Peyer's patch (tissue), 4 donors: ENCODE measurements at places on chromosomes 13 and 19. TPM values are rescaled to one million over a fixed set of nuclear protein-coding genes. Genes with fewer than 3 reads are reported as not detected.
A peak's percentile ranks its signal among the peaks of the same experiment; 100 is the strongest.

The PEG3 gene
- 5.8 TPM for total RNA-seq

The RPS19 gene
- 560 TPM for total RNA-seq

GRCh38 chr19:50516964-50517703 lies 3.4 kb upstream of the ASPDH start:
- H3K27ac ChIP-seq, result no peak overlapping the region
- H3K4me3 ChIP-seq, result no peak overlapping the region
- H3K27me3 ChIP-seq, result no peaks in the 10 kb centered on the region
- H3K4me1 ChIP-seq, result no peaks in the 10 kb centered on the region
- H3K36me3 ChIP-seq, result no peaks in the 10 kb centered on the region
- no peak for DNase-seq

- H3K36me3 ChIP-seq, result no peaks in the 10 kb centered on the region
- DNase-seq, result peak; percentile 87
- H3K27me3 ChIP-seq, result no peaks in the 10 kb centered on the region
- peak overlapping the region; percentile 98 for H3K27ac ChIP-seq
Observed at GRCh38 chr19:1864480-1865171, 1.2 kb upstream of the KLF16 start.

- DNase-seq, result no peak
- no peaks in the 10 kb centered on the region for H3K4me1 ChIP-seq
- no peaks in the 10 kb centered on the region for H3K27me3 ChIP-seq
Observed at GRCh38 chr19:4415352-4415751, 12.9 kb downstream of the CHAF1A start.

DNA sequence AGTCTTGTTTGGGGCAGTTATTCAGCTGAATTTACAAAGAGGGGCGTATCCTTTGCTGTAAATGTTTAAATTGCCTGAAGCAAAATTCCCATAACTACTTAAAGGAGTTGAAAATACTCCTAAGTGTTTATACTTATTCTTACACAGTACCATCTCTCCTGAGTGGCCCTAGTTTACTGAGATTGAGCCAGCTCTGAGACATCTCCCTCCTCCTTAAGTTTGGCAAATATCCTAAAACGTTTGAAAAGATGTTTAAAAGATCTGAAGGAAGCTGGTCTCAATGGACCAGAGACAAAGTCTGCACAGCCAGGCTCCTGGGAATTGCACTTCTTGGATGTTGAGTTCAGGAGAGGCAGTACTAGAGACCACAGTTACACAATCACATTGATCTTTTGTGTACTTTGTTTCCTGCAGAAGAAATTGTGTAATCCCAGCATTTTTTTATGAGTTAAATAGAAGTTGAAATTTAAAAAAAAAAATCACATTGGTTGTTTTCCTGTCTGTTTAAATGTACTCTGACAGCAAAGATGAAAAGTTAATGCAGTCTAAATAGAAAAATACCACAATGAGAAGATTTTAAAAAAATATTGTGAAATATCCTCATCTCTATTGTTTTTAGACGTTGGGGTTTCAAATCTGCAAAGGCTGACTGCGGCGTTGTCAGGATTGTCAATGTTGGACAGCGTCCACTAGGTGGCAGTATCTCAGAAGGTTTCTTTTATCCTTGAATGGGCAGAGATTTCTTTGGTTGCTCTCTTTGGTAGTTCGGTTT lies 20.7 kb downstream of the TNFSF11 start:
- no peaks in the 10 kb centered on the region for H3K36me3 ChIP-seq
- no peak overlapping the region for H3K27ac ChIP-seq
- H3K4me1 ChIP-seq, result no peaks in the 10 kb centered on the region

DNA sequence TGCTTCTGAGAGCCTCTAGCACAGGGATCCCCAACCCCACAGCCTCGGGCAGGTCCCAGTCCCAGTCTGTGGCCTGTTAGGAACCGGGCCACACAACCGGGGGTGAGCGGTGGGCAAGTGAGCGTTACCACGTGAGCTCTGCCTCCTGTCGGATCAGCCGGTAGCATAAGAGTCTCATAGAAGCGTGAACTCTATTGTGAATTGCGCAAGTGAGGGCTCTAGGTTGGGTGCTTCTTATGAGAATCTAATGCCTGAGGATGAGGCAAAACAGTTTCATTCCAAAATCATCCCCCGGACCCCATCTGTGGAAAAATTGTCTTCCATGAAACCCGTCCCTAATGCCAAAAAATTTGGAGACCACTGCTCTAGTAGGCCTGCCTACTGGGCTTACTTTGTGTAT lies 87.0 kb upstream of the UBL3 start:
- H3K36me3 ChIP-seq, result no peaks in the 10 kb centered on the region
- H3K27ac ChIP-seq, result no peak overlapping the region
- H3K4me3 ChIP-seq, result no peak overlapping the region
- H3K27me3 ChIP-seq, result no peaks in the 10 kb centered on the region
- no peaks in the 10 kb centered on the region for H3K4me1 ChIP-seq

DNA sequence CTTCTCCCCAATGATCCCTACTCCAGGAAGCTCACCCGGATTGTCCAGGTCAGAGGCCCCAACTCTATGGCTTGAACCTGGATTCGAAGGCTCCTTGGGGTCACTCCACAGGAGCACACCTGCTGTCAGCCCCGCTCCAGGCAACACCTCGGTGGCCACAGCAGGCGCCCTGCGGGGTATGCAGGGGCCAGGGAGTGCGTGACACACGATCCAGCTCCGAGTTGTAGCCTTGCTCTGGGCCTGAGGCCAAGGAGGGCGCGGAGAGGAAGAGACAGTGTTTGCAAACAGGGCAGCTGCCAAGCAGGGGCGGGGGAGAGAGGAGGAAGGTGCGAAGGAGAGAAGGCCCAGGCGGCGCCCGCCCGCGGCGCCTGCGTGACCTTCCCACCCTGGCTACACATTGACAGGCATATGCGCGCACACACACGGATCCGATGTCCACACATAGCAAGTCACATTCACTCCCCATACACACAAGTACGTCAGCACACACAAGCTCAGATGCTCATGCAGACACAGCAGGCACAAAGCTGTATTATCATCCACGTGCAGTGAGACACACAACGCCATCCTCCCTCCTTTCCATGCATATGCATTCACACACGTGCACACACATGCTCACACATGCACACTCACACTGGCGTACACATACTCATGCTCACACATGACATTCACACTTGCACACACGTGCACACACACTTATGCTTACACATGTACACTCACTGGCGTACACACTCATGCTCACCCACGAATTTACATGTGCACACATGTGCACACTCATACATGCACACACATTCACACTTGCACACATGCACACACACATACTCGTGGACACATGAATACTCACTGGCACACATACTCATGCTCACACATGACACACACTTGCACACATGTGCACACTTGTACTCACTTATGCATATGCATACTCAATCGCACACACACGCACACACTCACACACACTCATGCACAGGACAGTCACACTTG lies 10.4 kb downstream of the SBK2 start:
- H3K36me3 ChIP-seq, result no peaks in the 10 kb centered on the region
- H3K4me3 ChIP-seq, result no peak overlapping the region
- H3K4me1 ChIP-seq, result no peaks in the 10 kb centered on the region
- peak; percentile 82 for DNase-seq

The EXOC3L2 gene
- total RNA-seq, result 1.5 TPM

GRCh38 chr19:38317104-38317612 lies 1.4 kb upstream of the YIF1B start:
- H3K4me3 ChIP-seq, result peak overlapping the region; percentile 13
- no peaks in the 10 kb centered on the region for H3K36me3 ChIP-seq
- no peaks in the 10 kb centered on the region for H3K27me3 ChIP-seq
- peak overlapping the region; percentile 69 for H3K27ac ChIP-seq
- DNase-seq, result no peak
- no peaks in the 10 kb centered on the region for H3K4me1 ChIP-seq

DNA sequence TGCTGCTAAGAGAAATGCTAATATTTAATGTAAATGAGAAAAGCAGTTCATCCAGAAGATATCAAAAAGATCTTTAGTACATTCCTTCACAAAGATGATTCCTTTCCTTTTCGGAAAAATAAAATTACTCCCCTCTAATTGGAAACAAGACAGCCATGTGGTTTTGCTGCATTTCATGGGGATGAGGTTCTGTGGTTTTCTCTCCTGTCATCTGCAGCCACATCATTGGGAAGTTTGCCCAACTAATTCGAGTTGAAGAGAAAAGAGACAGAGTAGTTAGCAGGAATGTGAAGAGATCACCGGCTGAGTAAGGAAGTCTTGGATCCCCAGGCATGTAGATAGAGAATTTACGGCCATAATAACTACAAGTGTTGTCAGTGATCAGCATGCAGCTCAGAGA lies 122.1 kb downstream of the CYSLTR2 start:
- DNase-seq, result no peak
- no peaks in the 10 kb centered on the region for H3K4me1 ChIP-seq
- no peaks in the 10 kb centered on the region for H3K27me3 ChIP-seq
- no peaks in the 10 kb centered on the region for H3K36me3 ChIP-seq
- H3K4me3 ChIP-seq, result no peak overlapping the region

- H3K27me3 ChIP-seq, result no peaks in the 10 kb centered on the region
- H3K27ac ChIP-seq, result peak overlapping the region; percentile 87
- peaks cover 18% of the 10 kb centered on the region for H3K36me3 ChIP-seq
- peaks cover 6% of the 10 kb centered on the region for H3K4me1 ChIP-seq
- DNase-seq, result peak; percentile 57
Observed at GRCh38 chr19:45716359-45717130, 14.2 kb downstream of the FBXO46 start.

GRCh38 chr13:37618554-37618953 lies 20.0 kb upstream of the POSTN start:
- DNase-seq, result no peak
- H3K27ac ChIP-seq, result no peak overlapping the region
- H3K27me3 ChIP-seq, result no peaks in the 10 kb centered on the region
- H3K4me1 ChIP-seq, result no peaks in the 10 kb centered on the region
- H3K4me3 ChIP-seq, result no peak overlapping the region

DNA sequence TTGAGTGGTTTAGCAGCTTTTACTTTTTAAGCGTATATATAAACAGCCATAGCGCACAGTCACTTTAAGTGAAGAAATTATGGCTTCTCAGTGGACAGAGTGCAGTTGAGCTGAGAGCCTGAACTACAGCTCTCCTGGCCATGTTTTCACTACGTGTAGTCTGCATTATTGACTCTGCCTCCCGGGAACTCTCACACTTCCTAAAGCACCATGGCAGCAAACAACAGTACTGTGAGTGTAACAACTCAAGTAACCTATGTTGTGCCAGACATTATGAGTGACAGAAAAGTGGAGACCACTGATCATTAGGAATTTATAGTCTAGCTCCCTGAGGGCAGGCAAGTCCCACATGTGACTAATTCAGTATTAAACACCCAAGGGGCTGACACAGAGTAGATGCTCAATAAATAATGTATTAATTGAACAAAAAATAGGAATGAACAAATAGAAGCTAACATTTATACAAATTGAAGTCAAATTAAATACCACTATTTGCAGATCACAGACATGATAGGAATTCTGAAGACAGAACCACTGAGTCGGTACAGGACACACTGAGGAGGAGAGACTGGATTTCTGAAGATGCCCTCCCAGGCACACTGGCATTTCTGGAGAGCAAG lies 19.7 kb downstream of the EFNB2 start:
- no peaks in the 10 kb centered on the region for H3K4me1 ChIP-seq
- no peaks in the 10 kb centered on the region for H3K27me3 ChIP-seq
- no peak for DNase-seq
- no peak overlapping the region for H3K27ac ChIP-seq
- H3K36me3 ChIP-seq, result peaks cover 9% of the 10 kb centered on the region

GRCh38 chr19:41403181-41403970 lies 5.8 kb downstream of the BCKDHA start:
- no peaks in the 10 kb centered on the region for H3K36me3 ChIP-seq
- no peaks in the 10 kb centered on the region for H3K27me3 ChIP-seq
- no peak for DNase-seq
- H3K4me1 ChIP-seq, result no peaks in the 10 kb centered on the region

GRCh38 chr19:9865732-9866501 lies 30.8 kb downstream of the PIN1 start:
- no peak overlapping the region for H3K4me3 ChIP-seq
- peaks cover 4% of the 10 kb centered on the region for H3K4me1 ChIP-seq
- H3K27ac ChIP-seq, result peak overlapping the region; percentile 12
- H3K36me3 ChIP-seq, result no peaks in the 10 kb centered on the region

- no peaks in the 10 kb centered on the region for H3K4me1 ChIP-seq
- no peak overlapping the region for H3K27ac ChIP-seq
- no peak for DNase-seq
- H3K27me3 ChIP-seq, result no peaks in the 10 kb centered on the region
- no peak overlapping the region for H3K4me3 ChIP-seq
Observed at GRCh38 chr19:28424077-28424476, 788.9 kb downstream of the UQCRFS1 start.

- no peaks in the 10 kb centered on the region for H3K36me3 ChIP-seq
- no peaks in the 10 kb centered on the region for H3K27me3 ChIP-seq
- peaks cover 6% of the 10 kb centered on the region for H3K4me1 ChIP-seq
- H3K4me3 ChIP-seq, result no peak overlapping the region
Observed at GRCh38 chr13:29936956-29937355, 86.5 kb upstream of the UBL3 start.

- H3K36me3 ChIP-seq, result peaks cover 82% of the 10 kb centered on the region
- no peak for DNase-seq
- no peak overlapping the region for H3K27ac ChIP-seq
- no peaks in the 10 kb centered on the region for H3K27me3 ChIP-seq
Observed at GRCh38 chr19:41316306-41316920, 6.4 kb downstream of the CCDC97 start.

GRCh38 chr13:63198071-63198470 lies 1782.4 kb upstream of the PCDH20 start:
- H3K4me1 ChIP-seq, result no peaks in the 10 kb centered on the region
- H3K27me3 ChIP-seq, result no peaks in the 10 kb centered on the region
- no peaks in the 10 kb centered on the region for H3K36me3 ChIP-seq
- H3K27ac ChIP-seq, result no peak overlapping the region

The FXYD3 gene
- total RNA-seq, result 1,056 TPM

The DPF1 gene
- total RNA-seq, result not detected
